ENCODE measurements at places on chromosomes 7 and 10.
A peak's percentile ranks its signal among the peaks of the same experiment; 100 is the strongest.

DNA sequence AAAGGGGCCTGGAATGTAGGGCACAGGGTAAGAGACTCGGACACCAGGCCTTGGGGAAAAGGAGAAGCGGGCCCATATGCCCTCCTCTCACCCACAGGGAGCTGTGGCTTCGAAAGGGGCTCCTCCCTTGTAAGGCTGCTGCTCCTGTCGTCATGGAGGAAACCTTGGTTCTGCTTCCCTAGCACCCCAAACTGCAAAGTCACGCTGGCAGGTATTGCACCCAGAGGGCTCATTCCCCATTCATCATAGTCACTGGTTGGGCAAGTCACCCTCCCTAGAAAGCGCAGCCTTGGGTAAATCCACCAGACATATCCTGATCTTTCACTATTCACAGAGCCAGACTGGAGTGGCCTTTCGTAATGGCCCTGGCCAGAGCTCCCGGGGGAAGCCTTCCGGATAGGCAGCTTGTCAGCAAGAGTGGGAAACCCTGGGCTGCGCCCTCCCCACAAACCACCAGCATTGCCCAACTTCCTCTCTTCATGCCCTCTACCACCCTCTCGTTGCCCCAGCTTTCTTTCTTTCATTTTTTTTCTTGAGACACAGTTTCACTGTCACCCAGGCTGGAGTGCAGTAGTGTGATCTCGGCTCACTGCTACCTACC is 121.0 kb downstream of the HIP1 start:
- DNase-seq = peak; percentile 32

DNA sequence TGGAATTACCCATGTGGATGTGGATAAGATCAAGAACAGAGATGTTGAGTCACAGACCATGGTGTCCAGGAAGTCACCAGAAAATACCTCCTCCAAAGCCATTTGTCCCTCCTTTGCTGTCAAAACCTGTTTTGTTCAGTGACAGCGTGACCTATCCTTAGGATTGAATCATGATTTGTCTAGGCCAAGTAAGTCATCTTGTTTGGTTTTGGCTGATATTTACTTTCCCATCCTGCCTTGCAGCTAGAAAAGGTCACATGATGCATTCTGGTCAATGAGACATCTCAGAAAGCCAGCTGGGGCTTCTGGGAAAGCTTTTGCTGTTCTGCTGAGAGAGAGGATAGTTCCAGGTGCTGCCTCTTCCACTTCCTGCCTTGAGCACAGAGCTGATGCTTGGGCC is 225.3 kb upstream of the ZMIZ1 start:
- no peak for DNase-seq

DNA sequence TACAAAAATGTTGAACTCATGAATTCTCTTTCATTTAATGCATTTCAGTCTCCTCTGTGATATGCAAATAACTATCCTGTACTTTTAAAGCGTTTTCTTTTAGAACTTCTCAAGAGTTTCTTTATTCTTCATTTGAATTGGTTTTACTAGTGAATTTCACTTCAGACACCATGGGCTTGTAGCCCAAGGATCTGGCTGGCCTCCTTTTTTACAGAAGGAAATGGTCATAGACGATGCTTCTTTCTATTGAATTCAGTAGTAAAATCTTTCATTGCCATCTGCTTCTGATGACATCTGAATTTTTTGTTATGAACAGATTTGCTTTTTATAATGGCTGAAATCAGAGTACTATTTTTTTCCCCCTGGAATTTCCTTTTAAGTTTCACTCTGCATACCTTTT is 135.2 kb upstream of the ETV1 start:
- DNase-seq = no peak

GRCh38 chr10:71753091-71753959 is 20.0 kb downstream of the VSIR start:
- no peak for DNase-seq

- no peak for DNase-seq
Measured at GRCh38 chr7:130957137-130957513, 223.1 kb upstream of the KLF14 start.

GRCh38 chr7:46928719-46929118 is 653.2 kb downstream of the TNS3 start:
- DNase-seq = no peak

GRCh38 chr7:40655426-40655825 is 520.6 kb downstream of the SUGCT start:
- no peak for DNase-seq

- DNase-seq = no peak
Measured at GRCh38 chr10:37860494-37861190, 3.2 kb upstream of the ZNF248 start.

DNA sequence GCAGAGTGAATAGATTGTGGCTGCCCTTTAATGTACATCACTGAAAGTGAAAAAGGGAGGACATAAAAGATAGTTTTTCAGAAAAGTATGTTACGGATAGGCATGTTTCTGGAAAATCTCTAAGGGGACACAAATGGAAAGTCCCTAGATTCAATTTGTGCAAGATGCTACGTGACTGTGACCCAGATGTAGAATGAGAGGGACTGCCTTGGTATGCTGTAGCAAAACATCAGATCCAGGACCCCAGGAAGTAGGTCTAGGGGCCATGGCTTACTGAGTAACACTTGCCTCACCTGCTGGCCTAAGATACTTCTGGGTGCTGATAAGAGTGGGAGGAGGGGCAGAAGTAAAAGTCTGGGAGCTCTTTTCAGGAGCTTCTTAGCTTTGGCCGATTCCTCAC is 191.2 kb upstream of the PHYHIPL start:
- no peak for DNase-seq

DNA sequence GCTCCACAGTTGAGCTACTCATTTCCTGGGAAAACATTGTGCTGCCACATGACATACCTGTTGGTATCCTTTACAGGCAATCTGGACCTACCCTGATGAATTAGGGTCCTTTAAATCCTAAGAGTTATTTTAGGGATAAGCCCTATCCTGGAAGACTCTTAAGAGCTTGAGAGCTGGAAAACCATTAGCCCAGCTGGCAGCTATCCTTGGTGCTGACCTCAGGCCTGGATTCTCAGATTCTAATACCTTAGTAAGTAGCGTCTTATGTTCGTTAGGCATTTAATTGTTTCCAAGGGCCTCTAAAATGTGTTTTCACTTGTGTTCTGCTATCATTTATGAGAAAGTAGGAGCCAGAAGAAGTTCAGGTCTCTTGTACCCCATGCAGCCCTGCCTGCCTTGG is 93.0 kb upstream of the SORCS3 start:
- DNase-seq = no peak

GRCh38 chr7:27605283-27605682 is 57.4 kb downstream of the HIBADH start:
- DNase-seq = no peak

DNA sequence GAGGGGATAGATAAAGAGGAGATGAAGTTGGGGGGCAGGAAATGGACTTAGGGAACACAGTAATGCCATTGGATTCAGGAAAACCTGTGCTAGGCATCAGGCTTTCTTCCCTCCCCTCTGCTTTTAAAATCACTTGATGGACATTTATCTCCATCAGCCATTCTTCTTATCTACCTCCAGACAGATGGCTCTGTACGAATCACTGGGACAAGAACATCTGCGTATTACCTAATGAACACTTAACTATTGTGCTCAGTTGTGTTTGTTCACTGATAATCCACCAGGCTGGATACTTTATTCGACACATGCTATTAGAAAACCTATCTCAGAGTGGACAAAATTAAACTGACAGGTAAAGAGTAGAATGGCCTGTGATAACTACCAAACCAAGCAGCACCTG is 40.0 kb downstream of the TNKS2 start:
- DNase-seq = no peak

DNA sequence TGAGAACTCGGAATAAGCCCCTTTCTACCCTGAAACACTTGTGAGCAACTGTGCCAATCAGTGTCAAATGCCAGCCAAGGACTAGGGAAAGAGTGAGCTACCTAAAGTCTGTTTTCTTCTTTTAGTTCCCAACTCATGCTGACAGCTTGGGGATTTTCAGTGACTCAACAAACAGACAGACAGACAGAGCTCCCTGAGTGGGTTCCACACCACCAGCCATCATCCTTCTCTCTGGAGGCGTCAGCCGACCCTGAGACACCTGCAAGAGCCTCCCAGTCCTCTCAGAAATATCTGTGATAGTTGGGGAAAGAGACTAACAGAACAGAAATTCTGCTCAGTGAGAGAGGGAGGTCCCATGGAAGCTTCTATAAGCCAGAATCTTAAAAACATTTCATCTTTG is 49.5 kb downstream of the GATA3 start:
- no peak for DNase-seq

GRCh38 chr7:156746891-156747290 is 106.3 kb downstream of the RNF32 start:
- DNase-seq = no peak

DNA sequence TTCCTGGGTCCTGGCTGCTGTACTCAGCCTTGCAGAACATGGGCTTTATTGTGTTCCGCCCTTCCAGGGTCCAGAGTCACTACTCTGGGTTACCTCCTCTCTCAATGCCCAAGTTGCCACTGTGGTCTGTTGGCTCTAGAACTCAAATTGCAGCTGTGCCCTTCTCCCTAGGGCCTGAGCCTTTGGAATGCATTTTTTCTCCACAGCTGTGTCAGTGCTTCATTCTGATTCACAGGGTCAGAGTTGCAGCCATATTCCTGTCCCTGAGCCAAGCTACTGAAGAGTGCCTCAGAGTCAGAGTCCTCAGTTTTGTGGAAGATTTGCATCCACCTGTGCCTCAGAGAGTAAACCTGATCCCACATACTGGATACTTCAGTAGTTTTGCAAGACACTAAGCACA is 167.5 kb downstream of the ITGB1 start:
- no peak for DNase-seq

- DNase-seq = no peak
Measured at GRCh38 chr10:104350127-104350635, 3.5 kb upstream of the CFAP58 start.

GRCh38 chr10:109846832-109847231 is 76.5 kb downstream of the XPNPEP1 start:
- no peak for DNase-seq

GRCh38 chr7:136018104-136018503 is 40.9 kb upstream of the MTPN start:
- no peak for DNase-seq

DNA sequence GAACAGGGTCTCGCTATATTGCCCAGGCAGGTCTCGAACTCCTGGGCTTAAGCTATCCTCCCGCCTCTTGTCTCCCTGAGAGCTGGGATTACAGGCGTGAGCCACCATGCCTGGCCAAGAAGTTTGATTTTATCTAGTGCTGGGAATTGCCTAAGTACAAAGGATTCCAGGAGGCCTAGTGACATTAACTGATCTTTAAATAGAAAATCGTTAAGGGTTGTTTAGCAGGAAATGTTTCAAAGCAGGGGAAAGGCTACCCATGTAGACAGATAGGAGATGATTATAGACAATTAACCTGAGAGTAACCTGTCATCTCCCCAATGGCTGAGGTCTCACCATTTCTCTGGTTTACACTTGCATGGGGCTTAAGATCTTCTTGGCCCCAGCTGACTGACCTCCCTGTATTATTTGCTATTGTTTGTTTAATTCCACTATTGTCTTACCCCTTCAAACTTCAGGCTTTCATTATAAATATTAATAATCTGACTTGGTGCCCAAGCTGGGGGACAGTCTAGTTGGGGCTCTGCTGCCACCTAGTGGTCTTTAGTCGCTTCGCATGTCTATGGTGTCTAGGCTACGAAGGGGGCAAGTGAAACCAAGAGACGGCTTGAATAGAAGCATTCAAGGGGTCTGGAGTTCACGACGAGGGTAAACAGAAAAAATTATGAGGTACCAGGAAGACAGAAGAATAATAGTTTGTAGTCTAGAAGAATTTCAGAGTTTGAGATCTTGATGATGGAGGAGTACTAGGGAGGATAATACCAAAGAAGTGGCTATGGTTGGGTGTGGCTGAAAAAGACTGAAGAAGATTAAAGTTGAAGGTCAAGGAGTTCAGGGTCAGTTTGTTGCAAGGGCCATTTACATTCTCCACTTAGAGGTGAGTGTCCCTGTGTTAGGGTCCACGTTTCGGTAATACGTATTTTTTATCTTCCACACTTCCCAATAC is 40.4 kb upstream of the BPGM start:
- DNase-seq = peak; percentile 55

DNA sequence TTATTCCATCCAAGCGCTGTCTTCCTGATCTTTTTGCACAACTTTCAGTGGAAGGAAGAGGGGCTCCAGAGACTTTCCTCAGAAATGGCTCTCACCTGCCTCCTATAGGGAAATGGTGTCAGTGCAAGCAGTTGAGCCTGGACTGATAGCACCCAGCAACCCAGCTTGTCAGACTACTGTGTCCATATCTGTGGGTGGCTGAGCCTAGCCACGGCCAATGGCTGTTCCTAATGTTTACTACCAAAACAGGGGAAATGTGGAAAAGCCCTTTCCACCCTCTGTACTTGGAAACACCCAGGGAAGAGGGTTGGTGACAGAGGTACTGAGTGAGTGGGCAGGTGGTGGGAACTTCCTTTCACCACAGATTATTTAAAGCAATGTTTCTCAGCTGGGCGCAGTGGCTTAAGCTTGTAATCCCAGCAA is 4.3 kb upstream of the YKT6 start:
- DNase-seq = no peak

DNA sequence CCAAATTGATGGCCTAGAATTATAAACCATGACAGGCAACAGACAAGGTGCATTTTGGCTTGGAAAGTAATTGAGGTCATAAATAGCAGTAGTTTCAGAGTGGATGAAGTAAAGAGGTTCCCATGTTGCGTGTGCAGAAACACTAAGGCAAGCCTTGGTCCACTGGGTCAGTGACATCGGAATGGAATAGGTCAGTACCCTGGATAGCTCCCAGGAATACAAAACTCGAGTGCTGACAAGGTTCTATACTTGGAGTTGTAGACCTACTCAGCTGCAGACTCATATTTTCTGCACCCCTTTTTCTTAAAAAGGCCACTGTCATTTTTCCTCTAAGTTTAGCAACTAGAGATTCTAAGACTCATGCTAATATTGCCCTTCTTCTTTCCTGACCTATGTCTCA is 132.8 kb downstream of the DYNC1I1 start:
- no peak for DNase-seq

GRCh38 chr7:85512790-85513189 is 325.9 kb upstream of the SEMA3D start:
- no peak for DNase-seq

DNA sequence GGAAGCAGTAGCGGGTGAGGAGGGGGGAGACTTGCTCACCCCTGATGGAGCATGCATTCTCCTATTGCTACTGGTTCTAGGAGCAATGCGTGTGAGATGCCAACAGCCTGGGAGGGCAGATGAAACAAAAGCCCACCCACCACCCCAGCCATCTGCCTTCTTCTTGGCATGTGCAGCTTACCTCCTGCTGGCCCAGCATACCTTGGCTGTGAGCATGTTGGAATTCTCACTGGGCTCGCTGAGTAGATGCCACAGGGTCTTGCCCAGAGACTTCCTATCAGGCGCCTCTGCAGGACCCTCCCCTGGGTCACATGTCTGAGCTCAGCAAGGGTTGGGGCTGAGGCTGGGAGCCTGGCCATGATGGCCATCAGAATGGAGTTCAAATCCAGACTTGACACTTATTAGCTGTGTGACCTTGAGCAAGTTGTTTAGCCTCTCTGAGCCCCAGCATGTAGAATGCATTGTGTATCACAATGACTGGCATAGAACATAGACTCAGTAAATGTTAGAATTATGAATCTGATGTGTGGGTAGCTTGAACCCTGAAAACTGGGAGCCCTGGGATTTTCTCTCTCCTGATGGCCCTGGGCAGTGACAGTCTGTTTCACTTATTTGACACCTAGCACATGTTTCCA is 38.2 kb downstream of the CDH23 start:
- no peak for DNase-seq

GRCh38 chr10:118980870-118981269 is 48.6 kb upstream of the NANOS1 start:
- DNase-seq = no peak

GRCh38 chr7:14766747-14767146 is 135.8 kb downstream of the DGKB start:
- no peak for DNase-seq
